ENCODE measurements at places on chromosomes 6 and 20.
A peak's percentile ranks its signal among the peaks of the same experiment; 100 is the strongest.

- no peak for DNase-seq
These were observed 45.5 kb upstream of the SLC23A2 start for GRCh38 chr20:5046656-5047339.

DNA sequence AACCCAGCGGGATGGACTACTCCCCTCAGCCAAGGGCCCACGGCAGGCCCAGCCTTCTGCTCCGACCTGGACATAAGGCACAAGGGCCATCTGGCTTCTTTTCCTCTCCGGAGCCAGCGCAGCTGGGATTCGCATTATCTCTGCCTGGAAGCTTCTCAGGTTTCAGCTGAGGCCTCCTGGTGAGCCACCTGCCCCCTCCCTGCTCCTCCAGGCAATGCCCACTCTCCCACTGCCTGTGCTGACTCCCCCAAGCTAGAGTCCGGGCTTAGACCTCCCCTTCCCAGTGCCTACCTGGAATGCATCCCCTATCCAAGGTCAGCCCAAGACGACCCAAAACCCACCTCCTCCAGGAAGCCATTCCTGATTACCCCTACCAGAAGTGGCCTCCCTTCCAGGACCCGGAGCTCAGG lies 60.7 kb downstream of the EZR start:
- DNase-seq: no peak

- no peak for DNase-seq
These were observed 16.5 kb downstream of the RTN4IP1 start for GRCh38 chr6:106612671-106613416.

GRCh38 chr6:143732536-143732935 lies 54.8 kb downstream of the PHACTR2 start:
- no peak for DNase-seq

DNA sequence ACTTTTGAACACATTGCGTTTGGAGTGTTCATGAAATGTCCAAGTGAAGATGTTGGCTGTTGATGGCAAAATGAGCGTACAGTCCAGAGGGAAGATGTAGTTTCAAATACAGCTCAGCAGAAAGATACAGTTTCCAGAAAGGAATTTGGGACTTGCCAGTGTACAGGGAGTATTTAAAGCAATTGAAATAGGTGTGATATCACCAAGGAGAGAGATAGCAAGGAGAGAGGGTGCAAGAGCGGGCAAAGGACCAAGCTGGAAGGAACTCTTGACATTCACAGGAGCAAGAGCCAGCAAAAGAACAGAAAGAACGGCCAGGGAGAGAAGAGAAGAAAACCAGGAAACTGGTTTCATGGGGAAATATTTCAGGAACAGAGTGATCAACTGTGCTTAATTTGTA lies 47.8 kb downstream of the CARMIL1 start:
- no peak for DNase-seq

DNA sequence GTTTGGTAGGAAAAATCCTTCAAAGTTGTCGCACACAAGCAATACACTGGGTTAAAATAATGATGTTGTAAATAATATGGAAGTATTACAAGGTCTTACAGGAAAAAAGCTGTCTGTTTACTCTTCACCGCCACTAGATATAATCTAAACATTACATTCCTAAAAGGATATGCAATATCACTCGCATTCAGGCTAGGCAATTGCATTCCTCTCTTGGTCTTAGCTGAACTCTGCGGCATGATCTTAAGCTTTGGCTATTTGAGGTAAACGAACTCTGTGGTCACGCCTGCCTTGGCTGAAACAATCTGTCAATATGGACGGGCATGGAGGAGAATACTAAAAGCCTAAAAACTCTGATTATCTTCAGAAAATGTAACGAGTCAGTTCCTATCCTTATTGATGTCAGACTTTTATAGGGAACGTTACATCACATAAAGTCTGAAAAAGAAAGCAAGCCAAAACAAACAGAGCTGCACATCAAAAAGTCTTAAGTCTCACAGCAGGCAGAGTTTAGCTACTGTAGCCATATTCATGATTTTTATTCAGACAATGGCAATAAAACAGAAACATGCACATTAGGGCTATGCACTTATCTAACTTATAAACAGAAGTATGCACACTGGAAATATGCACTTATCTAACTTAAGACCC lies 30.8 kb upstream of the FILIP1 start:
- DNase-seq: peak; percentile 77

GRCh38 chr6:106194949-106195921 lies 109.1 kb downstream of the PRDM1 start:
- no peak for DNase-seq

GRCh38 chr20:8875586-8875985 lies 193.3 kb upstream of the PLCB4 start:
- DNase-seq: no peak

GRCh38 chr6:26016245-26016962 lies 53.8 kb downstream of the TRIM38 start:
- DNase-seq: no peak

DNA sequence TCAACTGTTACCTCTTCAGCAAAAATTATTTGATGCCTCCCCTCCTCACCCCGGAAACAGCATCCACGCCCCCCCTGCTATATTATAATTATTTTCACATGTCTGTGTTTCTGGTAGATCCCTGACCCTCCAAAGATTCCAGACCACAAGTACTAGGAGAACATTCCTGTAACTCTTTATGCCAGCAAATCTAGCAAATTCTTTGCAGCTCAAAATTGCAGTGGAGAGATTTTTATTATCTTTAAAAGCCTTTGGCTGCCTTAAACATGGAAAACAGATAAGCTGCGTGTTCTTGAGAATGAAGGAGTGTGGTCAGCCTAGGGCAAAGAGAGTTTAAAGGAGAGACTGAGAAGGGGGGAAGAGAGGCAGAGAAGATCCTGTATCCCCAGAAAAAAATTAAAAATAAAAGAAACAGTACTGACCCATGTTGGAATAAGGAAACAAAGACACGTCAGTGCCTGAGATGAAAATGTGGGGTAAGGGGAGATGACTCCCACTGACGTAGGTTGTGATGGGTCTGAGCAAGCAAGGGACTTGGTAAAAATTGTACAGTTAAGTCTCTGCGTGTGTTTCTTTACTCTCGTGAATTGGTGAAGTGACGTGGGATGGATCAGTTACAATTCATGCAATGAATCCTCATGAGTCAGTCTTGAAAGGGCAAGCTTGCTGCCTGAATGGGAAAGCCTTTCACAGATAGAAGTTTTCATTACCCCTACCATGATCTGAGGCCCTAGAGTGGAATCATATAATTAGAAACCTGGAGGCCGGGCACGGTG lies 8.3 kb downstream of the ID4 start:
- DNase-seq: no peak

GRCh38 chr6:27332692-27333641 lies 20.9 kb upstream of the POM121L2 start:
- DNase-seq: no peak

DNA sequence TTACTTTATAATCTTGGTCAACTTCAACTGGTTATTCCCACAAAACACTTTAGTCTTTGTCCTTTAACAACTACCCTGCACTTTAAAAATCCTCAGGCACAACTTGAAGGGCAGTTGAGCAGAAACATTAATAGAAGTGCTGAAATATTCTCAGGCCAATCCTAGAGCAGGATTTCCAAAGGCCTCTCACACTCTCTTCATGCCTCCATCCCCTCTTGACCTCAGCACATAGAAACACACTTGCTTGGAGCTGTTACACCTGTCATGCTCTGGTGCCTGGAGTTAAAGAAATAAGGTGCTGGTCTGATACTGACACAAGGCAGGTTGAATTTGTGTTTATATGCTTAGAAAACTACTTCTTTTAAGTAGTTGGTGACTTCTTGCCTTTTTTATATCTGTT lies 618.8 kb upstream of the POU3F2 start:
- DNase-seq: no peak

DNA sequence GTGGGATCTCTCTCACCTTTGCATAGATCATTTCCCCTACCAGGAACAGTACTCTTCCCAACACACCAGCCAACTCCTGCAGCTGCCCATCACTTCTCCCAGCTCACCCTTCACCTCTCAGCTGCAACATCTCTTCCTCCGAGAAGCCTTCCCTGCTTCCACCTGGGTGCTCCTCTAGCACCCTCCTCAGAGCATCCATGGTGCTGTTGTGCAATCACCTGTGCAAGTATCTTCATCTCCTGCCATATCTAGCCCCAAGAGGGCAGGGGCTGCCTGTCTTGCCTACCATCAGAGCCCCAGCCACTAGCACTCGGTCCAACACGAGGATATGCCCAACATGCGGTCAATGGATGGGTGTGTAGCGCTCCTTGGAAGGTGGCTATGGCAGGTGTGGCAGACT lies 75.8 kb downstream of the BANF2 start:
- DNase-seq: no peak

GRCh38 chr20:47377122-47377722 lies 20.7 kb upstream of the ZMYND8 start:
- DNase-seq: no peak

Measured in pulmonary artery endothelial cell (primary cell).